EH (cell line): ENCODE measurements at places on chromosomes 2 and 18.

DNA sequence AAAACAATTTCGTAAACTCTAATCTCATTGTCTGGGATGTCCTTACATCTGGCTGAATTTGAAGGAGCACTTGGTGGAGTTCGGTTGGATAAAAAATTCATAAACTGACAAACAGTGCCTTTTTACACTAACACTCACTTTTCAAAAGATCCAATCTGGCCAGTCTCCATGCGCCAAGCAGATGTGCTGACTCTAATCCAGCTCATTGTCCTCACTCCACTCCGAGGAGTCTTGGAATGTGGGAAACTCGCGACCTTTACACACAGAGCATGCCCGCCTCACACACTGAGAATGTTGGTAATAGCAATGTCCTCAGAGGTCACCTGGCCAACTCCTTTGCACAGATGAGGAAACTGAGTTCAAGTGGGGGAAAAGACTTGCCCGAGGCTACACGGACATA, 66.8 kb downstream of the XDH start:
- peak; percentile 90 for DNase-seq

GRCh38 chr2:207499114-207499513, 30.6 kb upstream of the CREB1 start:
- DNase-seq = peak; percentile 76

- no peak for DNase-seq
Observed at GRCh38 chr2:230327418-230328154, 593 bp downstream of the SP140L start.

DNA sequence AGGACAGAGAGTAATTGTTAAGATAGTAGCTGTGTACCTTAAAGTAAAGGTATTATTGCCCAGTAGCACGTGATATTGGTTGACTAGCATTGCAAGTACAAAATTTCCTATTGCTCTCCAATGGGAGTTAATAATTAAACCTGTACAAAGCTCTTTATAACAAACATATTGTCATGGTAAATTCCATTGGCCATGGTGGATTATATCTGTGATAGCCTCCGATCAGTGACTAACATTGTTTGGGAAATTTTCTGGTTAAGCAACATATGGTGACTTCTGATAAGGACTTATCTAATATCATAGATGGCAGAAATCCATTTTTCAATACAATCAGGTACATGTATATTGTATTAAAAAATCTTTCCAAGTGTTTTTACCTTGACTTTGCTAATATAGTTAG, 360.8 kb downstream of the DCC start:
- no peak for DNase-seq

DNA sequence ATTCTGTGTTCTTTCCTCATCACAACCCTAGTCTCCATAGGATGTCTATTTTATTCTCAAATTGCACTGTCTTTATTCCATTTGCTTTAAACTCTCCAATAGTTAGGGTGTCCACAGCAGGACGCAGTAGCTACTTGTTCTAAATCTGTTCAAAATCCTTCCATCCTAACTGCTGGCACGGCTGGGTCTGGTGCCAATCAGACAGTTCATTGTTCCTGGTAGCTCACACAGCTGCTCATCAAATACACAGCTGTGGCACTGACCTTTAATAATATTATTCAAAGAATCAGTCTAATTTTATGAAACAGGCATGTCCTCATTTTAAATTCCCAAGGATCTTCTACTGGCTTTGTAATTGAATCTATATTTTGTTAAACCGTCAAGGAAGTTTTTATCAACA, 59.7 kb upstream of the TMEFF2 start:
- DNase-seq = no peak

DNA sequence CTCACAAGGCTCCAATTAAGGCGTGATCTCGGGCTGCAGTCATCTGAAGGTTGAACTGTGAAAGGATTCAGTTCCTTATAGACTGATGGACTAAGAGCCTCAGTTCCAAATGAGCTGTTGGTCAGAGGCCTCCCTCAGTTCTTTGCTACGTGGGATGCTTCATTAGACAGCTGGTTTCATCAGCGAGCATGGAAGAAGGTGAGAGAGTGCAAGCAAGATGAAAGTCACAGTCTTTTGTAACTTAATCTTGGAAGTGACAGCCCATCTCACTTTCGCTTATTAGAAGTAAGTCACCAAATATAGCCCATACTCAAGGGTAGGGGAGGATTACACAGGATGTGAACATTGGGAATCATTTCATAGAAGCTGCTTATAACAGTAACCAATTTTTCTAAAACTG, 26.8 kb downstream of the PPP1CB start:
- no peak for DNase-seq

DNA sequence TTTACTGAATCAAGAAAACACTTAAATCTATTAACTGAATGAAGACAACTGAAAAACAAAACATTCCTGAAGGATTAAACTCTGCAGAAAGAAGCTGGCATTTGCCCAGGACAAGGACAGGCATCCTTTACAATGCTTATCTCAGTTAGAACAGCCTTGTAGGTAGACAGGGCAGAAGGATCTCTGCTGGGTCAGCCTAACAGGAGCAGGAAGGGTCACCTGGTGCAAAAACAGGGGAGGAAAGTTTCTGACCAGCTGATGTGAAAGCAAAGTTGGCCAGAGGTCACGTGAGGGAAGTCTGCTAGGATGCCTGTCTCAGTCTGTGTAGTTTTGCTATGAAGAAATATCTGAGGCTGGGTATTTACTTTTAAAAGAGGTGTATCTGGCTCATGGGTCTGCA, 348.6 kb downstream of the ANAPC1 start:
- peak; percentile 74 for DNase-seq

DNA sequence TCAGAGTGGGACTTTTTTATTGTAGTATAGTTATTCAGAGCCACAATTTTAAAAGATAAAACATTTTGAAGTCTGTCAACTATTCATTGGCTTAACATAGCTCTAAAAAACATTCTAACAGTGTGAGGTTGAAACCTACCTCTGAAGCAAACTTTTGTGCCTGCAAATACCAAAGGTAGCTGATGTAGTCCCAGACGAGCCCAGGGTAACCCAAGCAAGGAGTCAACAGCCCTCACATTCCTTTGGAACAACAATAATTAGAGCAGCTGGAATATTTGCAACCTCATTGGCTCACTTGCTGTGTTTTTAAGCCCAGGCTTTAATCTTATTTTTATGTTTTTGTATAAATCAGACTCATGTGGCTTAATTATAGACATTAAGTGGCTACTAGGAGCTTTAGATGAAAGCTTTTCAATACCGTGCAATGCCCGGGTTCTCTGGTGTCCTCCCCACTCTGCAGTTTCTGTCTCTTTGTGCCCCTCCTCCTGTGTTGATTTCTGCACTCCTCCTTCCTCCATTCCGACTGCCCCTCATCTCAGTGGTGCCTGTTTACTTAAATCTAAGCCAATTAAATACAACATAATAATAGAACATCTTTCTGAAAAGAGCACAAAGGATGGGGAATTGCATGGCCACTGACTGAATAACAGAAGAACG, 157.9 kb upstream of the UNC80 start:
- no peak for DNase-seq

- DNase-seq = no peak
Observed at GRCh38 chr2:220106065-220106464, 478.6 kb downstream of the SLC4A3 start.

DNA sequence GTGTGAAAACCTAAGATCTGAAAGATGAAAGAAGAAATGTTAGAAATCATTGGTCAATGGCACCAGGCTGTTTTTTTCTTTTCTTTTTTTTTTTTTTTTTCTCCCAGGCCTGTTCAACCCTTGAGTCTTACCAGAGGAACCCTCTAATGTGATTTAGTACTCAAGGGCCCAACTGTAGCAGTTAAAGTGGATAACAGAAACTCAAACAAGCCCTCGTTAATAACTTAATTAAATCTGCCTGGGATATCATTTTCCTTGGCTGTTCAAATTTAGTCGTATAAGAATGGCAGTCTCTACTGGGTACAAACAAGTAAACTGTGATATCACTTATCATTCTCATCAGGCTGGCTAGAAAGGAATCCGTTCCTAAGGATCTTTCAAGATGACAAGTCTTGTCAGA, 16.5 kb downstream of the ARL4C start:
- no peak for DNase-seq

- no peak for DNase-seq
Observed at GRCh38 chr18:56316727-56317126, 321.7 kb downstream of the TXNL1 start.

DNA sequence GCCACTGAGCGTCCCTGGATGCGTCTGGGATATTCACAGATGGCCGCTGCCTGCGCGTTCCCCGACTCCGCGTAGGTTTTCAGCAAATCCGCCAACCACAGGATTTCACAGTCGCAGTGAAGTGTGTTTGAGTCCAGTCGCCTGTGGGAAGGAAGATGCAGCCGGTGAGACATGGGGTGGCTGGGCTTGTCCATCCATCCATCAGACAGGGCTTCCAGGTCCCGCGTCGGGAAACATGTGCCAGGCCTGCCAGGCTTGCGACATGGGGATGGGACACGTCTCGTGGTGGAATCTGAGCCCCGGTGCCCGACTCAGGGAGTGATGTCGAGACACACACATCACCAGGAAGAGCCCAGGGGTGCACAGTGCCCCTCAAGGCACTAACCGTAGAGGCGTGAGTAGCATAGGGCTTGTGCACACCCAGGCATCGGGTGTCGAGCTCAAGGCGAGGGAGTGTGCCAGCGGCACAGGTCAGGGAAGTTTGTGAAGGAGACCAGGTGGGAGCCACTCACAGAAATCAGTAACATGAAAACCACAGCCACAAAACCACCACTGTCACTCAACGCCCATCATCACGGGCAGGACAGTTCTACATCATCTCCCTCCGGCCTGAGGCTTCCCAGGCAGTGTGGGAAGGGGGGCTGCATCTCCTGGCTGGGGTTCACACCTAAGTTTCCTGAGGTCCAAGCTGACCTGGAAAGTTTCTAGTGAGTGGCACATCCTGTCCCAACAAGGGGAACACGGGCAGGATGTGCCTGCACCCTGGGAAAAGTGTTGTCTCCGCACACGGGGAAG, 63.9 kb downstream of the PXDN start:
- no peak for DNase-seq

DNA sequence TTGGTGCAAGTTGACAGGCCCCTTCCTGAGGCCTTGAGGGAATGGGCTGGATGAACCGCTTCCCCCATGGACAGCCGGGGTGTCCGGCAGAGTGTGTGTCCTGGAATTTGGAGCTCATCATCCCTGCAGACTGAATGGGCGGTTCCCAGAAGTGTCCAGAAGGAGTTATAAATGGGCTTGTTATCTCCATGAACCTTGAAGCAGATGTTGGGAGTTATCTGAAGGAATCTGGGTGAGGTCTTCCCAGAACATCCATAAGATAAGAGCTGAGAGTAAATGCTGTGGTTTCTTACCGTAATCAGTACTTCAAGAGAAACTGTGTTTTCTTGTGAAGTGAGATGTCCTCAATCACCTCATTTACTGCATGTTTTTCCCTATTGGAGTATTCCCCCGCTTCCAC, 21.1 kb downstream of the PLB1 start:
- no peak for DNase-seq

GRCh38 chr18:12990123-12990475, 1.1 kb upstream of the CEP192 start:
- no peak for DNase-seq

GRCh38 chr2:14693874-14694273, 61.4 kb downstream of the LRATD1 start:
- DNase-seq = no peak

DNA sequence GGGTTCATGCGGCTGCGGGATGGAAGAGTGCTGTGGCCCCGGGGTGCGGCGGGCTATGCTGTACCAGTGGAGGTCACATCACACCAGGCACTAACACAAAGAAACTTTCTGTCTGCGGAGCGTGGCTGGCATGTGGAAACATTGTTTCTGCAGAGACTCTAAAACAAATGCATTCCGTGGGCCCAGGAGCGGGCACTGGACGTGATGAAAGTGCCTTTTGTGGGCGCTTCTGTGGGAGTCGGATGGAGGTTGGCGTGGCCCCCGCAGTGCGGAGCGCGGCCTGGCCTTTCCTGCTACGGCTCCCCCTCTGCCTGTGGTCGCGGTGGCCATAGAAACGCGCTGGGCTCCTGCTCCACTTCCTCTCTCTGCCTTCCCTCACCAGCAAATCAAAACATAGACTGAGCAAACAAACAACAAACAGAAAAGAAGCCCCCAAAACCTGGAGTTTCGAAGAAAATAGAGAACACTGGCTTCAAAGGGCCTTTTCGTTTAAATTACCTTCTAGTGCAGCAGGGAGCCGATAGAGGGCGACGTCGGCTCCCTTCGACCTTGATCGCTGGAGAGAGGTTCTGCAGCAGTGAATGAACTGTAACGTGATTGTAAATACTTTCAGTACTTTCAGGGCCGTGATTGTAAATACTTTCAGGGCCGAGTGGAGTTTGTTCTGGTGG, 51.4 kb downstream of the KIF5C start:
- DNase-seq = peak; percentile 48

GRCh38 chr2:28325567-28326468, 66.8 kb upstream of the FOSL2 start:
- no peak for DNase-seq

DNA sequence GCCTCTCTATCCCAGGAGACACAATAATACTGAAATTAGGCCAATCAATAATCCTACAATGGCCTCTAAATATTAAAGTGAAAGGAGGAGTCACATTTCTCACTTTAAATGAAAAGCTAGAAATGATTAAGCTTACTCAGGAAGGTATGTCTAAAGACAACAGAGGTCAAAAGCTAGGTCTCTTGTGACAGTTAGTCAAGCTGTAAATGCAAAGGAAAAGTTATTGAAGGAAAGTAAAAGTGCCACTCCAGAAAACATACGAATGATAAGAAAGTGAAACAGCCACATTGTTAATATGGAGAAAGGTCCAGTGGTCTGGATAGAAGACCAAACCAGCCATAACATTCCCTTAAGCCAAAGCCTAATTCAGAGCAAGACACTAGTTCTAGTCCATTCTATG, 9.5 kb downstream of the SESTD1 start:
- no peak for DNase-seq

DNA sequence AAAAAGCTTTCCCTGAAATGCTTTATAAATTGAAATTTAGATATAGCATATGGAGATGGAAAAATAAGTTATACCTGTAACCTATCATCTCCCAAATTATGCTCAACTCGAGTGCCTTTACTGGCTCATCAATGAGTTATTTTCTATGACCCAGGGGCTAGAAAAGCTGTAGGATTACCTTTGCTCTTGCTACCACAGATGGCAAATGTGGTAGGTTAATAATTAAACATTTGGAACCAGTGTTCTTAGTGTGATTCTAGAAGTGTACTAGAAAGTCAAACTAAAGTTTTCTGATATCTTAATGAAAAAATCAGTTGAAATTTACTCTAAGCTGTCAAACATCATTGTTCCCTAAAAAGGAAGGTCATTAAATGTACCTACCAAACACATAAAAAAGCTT, 22.5 kb downstream of the ALS2 start:
- DNase-seq = no peak

- no peak for DNase-seq
Observed at GRCh38 chr2:17587469-17587868, 47.0 kb downstream of the VSNL1 start.

- no peak for DNase-seq
Observed at GRCh38 chr18:8448130-8448529, 161.1 kb upstream of the RAB12 start.

- DNase-seq = peak; percentile 86
Observed at GRCh38 chr2:74935975-74936391, 22.5 kb upstream of the POLE4 start.

DNA sequence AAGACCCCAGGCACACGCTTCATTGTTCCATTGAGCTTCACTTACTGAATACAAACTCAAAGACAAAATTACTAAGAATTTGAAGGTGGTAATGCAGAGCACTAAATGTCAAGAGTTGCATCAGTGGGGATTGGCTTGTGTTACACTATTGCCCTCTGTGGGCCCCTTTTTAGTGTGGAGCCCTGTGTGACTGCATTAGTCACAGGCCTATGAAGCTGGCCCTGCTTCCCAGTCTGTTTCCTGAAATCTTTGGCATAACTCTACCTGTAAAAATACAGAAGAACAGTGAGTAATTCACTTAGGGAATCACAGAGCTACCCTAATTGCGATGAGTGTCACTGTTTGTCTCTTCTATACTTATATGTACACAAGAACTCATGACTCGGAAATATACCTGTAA, 40.0 kb upstream of the STPG4 start:
- DNase-seq = peak; percentile 53
